ENCODE measurements at places on chromosomes 5 and 9.

- DNase-seq = no peak
These were observed 81.5 kb downstream of the VCAN start for GRCh38 chr5:83553000-83553486.

GRCh38 chr5:10760096-10760920 is 726 bp downstream of the DAP start:
- peak; percentile 46 for DNase-seq

DNA sequence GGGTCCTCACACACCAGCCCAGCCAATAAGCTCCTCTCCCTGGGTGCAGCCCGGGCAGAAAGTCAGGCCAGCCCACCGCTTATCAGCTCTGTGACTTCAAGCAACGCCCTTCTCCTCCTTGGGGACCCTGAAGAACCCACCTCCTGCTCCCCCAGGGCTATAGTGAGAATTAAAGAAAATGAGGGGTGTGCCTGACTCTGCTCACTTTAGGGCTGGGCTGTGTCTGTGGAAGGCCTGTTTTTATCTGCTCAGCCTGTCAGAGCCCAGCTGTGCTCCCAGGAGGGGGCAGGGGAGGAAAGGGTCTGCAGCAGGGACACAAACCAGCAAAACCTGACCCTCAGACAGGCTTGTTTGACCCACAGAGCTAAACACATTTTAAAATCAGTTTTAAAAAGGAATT is 3.9 kb downstream of the GPRIN1 start:
- no peak for DNase-seq

DNA sequence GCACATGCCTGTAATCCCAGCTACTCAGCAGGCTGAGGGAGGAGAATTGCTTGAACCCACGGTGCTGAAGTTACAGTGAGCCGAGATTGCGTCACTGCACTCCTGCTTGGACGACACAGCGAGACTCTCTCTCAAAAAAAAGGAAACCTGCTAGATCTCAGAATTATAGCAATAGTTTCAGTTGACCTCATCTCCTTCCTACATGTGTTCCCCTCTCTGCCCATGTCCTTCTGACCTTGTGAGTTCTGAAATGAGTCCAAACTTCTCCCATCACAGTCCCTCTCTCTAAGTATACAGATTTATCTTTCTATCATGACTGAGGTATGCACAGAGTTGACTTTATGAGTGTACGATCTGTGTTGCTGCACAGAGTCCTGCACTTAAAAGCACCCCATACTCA is 44.6 kb upstream of the SHOC1 start:
- DNase-seq = no peak

DNA sequence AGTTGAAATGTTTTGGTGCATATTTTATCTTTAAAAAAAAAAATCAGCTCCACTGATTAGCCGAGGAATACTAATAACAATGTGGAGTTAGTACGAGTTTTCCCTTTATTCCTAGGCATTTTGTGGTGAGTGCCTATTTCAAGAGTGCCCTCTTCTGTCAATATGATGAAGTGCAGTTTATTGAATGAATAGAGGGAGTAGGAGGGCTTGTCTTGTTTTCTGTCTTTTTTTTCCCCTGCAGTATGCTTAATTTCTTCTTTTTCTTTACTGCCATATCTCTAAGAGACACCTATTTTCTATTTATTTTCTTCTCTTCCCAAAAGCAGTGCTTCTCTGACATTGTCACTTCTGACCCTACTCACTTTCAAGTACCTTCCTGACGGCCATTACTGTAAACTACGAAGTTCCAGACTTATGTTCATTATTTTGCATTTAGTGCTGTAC is 169.6 kb upstream of the PITX1 start:
- DNase-seq = no peak
